ENCODE measurements at places on chromosomes 2 and 18.

GRCh38 chr2:144426981-144427479 is 92.9 kb downstream of the ZEB2 start:
- DNase-seq = no peak

DNA sequence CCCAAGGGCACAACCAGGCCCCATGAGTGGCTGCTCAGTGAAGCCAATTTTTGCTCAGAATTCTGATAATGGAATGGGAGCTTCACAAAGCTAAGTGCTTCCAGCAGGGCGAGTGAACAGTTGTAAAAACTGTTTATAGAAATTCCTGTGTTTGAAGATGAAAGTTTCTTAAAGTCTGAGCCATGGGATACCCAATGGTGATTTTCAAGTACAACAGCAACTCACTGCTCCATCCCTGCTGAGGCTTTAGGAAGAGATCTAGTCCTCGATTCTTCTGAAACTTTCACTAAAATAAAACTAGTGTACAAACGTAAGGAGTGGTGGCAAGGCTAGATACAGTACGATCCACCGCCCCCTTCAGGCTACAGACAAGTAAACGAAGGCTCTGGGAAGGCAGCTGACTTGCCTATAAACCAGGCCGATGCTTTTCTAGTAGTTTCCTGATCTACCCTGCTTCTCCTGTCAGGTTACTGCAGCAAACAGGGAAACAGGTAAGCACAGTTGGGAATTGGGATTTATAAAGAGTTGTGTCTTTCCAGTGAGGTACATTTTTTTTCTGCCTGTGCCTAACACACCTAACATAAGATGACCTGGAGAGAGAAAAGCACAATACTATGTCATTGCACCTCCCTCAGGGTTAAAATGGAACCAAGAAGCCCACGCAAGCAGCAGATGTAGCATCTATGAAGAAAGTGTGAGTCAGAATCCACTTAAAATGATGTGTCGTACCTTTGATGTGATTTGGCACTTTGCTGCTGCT is 108.7 kb downstream of the UXS1 start:
- no peak for DNase-seq

GRCh38 chr18:55845221-55845620 is 257.2 kb upstream of the TCF4 start:
- peak; percentile 88 for DNase-seq

- no peak for DNase-seq
These were observed 296.7 kb upstream of the KCNH7 start for GRCh38 chr2:163135256-163135655.

GRCh38 chr2:1618191-1618961 is 125.9 kb downstream of the PXDN start:
- DNase-seq = no peak

- DNase-seq = no peak
These were observed 2.2 kb downstream of the CNOT9 start for GRCh38 chr2:218570850-218571249.

DNA sequence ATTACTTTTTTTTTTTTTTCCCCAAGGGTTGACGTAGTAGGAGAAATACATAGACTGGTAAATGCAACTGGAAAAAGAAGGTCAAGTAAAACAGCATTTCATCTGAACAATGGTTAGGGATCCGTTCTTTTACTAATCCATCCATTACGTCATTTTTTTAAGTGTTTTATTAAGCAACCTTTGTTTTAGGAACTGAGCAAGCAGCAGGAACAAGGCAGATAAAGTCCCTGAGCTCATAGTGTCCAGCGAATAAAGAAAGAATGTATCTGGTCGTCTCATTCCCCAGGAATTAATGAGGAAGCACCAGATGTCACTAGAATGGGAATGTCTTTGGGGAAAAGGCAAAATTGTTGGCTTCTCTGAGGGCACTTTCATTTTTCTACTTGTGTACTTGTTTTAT is 842.4 kb downstream of the TDRD15 start:
- DNase-seq = no peak

DNA sequence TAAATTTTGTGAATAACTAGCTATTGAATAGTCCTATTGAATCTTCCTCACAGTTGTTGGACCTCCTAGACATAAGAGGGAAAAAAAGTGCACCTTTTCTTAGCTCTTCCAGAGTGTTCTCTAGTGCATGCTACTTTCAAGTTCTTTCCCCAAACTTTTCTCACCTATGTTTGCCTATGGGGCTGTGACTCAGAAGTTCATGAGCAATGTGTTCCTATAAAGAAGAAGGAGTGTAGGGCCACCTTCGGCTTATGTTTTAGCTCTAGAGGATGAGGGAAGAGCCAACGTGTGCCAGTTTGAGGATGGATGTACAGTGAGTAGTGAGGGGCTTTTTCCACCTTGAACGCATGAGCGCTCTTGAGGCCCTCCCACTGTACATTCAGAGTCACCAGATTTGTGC is 27.0 kb upstream of the HNMT start:
- no peak for DNase-seq

DNA sequence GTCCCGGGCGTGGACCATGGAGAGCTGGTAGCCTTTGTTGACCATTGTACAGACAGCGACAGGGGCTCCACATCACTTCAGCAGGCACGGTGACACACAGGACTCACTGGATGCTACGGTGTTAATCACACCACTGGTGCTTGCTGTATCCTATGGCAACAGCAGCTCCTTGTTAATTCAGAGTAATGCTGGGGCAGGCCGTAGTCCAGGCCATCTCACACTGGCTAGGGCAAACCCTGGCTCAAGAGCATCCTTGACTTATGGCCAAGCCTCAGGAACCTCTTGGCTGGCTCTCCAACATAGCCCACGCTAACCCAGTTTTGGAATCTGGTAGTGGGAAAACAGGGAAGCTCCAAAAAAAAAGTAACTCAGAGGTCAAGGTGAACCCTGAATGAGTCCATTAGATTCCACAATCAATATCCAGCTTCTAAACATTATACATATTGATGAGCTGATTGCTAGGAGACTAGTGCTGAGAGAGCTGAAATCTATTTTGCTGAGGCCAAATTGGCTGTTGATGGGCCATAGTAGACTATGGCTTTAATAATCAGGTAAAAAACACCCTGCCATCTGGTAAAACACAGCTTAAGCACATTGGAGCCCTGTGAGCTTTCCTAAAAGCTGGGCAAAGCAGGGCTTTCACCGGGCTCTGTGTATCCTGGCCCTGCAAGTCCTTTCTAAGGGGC is 253.6 kb downstream of the PRKCE start:
- no peak for DNase-seq

All from NCI-H1105 treated with DMSO at 0.1 percent for 48 hours (cell line).